Activated naive CD8-positive, alpha-beta T cell treated with anti-CD3 and anti-CD28 coated beads, Interleukin-2, amount 10 ng/mL, durations not matched to agents 7 days and 5 days (primary cell): ENCODE measurements at places on chromosomes 4 and X. TPM values are rescaled to one million over a fixed set of nuclear protein-coding genes. Genes with fewer than 3 reads are reported as not detected.

DNA sequence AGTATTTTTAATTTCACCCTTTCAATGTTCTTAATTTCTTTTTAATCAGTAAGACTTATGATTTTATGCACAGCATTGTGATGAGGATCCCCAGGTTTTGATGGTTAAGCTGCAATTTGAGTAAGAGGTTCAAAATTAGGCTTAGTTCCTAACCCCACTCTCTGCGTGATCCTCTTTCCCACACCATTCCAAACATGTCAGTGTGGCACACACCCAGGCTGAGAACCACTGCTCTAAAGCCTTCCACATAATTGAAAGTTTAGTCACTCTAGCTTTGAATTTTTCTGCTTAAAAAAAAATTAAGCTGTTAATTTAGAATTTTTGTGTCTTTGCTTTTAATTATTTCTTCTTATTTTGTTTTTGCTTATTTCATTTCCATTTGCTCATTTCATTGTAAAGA lies 68.8 kb upstream of the SLC7A11 start:
- no peak for DNase-seq

DNA sequence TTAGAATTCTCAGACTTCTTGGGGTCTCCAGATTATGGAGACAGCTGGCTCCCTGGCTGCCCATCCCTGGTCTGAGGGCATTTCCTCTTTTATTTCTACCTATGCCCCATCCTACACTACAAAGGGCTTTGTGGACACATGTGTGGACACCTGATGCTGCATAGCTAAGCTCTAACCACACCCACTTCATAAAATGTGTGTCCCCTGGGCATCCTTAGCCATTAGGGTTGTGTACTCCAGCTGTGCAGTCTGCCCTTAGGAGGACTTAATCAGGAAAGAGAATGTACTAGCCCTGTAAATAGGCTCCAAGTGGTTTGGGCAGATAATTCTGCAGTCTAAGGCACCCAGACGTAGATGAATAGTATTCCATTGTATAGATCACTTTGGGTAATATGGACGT lies 47.0 kb downstream of the COQ2 start:
- DNase-seq: no peak

GRCh38 chr4:76470532-76470931 lies 35.5 kb downstream of the SHROOM3 start:
- no peak for DNase-seq

DNA sequence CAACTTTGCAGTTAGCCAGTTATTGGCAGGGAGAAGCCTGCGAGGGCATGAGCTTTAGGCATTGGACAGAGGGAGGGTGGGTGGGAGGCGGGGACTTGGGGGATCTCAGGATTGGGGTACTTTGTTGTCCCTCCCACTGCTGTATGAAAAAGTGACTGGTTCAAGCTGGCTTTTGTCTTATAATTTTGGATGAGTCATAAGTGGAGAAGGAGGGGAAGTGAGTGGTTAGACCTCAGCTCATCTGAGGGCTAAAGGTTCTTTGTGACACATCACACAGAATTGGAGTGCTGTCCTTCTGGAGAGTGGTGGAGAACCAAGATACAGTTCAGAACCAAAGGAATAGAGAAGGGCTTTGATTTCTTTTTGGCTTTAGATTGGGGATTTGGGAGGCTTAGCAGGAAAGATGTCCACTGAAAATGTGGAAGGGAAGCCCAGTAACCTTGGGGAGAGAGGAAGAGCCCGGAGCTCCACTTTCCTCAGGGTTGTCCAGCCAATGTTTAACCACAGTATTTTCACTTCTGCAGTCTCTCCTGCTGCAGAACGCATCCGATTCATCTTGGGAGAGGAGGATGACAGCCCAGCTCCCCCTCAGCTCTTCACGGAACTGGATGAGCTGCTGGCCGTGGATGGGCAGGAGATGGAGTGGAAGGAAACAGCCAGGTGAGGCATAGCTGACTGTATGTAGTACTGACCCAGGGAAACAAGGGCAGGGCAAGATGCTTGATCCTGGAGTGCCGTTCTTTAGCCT lies at the start of gene SLC4A4:
SLC4A4 (plus strand) TSS at position 175 of the 748 bp plus-strand sequence.
- DNase-seq: no peak

DNA sequence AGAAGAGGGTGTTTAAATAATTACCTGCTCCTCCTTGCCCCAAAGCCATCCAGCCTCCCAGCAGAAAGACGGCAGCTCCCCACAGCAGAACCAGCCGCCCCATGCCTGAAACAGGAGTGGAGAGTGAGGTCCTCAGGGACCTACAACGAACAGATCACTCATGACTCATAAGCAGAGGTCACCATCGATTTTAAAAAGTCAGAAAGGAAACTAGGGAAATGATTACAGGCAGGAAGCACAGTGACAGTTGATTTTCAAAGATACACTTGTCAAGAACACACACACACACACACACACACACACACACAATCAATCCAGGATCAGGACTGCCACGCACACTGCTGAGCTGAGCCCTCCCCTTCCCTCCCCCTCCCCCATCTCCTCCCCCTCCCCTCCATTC lies at the start of gene CRLF2:
CRLF2 (minus strand) TSS at position 118 of the 400 bp plus-strand sequence; CDS start at position 103, 15 bp downstream.
- peak; percentile 51 for DNase-seq

DNA sequence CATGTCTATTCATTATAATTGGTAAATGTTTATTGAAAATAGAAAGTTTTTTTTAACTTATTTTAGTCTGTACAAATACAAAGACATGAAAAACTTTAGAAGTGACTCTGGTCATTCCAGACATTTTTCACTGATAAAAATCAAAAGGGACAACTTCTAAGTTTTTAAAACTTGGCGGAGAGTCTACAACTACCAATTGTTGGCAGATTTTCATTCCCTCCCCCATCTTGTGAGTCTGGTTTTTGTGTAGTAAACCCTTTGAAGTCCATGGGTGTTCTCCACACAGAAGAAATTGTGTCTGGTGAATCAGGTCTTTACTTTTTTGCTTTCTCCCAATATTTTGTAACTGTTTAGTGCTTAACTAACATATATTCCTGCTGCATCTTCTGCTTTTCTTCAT lies 336.5 kb downstream of the PDGFC start:
- no peak for DNase-seq

DNA sequence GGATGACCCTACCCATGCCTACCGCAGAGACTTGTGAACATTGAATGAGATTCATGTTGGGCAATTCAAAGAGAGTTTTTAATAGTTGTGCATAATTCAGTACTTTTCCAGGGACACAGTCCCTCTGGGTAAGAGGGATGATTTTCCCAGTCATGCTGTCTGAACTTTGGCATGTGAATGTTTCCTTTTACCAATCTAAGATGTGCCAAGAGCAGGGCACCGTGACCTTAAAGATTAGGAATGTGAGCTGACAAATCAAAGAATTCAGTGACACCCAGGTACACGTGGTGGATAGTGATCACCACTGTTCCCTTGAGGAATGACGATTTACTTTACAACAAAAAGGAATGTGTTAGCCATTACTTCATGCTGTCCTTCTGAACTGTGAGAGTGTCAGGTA lies 515.6 kb downstream of the PPARGC1A start:
- DNase-seq: no peak

DNA sequence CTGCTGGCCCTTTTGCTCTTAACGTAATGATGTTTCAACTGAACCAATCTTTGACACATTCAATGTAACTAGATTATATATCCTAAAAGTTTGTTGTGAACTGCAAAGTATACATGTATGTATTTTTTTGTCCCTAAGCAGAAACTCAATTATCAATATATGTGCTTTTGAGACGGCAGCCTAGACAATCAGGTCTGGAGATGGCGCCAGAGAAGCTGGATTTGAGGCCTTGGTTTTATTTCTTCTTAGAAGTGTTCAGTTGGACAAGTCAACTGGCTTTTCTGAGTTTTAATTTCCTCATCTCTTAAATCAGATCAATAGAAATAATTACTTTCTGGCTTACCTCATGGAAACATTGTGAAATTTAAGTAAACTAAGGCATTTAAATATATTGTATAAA lies 62.5 kb downstream of the DCAF8L1 start:
- DNase-seq: no peak

GRCh38 chr4:84968925-84969324 lies 2.4 kb upstream of the WDFY3 start:
- DNase-seq: no peak

DNA sequence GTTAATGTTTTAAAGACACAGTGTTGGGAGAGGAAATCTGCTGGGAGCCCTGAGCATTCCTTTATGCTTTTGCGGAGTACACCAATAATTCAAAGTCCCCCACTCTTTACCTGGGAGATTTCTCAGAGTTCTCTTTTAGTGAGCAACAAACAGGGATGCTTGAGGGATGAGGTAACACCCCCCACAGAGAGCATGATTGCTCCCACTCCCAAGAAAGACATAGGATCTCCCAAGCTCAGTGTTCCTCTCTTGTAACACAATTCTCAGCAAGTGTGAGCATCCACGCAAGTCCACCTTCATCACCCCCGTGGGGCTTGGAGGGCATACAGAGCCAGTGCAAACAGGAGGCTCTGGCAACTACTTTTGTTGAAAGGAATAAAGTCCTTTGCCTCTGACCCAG lies 36.1 kb downstream of the GSPT2 start:
- no peak for DNase-seq

DNA sequence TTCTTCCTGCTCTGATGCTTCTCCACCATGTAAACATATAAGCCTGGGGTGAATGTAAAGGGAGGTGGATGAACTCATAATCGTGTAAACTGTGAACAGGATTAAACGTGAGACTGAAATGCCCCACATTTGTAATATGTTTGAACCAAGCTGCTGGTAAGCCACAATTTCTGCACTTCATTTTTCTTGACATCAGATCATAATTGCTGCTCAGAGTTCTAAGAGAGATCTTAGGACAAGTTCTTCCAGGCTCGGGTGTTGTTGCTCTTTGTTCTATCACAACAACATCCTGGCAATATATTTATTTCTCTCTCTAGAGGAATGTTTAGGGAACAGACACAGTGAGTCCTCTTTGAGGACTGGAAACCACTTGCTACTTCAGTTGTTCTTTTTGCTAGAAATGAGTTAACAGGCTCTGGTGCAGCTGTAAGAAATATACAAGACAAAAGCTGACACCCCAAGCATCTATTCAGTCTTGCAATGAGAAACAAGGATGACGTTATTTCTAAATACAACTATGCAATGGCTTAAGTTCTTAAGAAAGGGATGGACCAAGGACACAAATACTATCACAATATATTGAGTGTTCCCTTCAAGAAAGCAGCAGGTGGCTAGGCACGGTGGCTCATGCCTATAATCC lies 59.6 kb downstream of the LNX1 start:
- DNase-seq: no peak

DNA sequence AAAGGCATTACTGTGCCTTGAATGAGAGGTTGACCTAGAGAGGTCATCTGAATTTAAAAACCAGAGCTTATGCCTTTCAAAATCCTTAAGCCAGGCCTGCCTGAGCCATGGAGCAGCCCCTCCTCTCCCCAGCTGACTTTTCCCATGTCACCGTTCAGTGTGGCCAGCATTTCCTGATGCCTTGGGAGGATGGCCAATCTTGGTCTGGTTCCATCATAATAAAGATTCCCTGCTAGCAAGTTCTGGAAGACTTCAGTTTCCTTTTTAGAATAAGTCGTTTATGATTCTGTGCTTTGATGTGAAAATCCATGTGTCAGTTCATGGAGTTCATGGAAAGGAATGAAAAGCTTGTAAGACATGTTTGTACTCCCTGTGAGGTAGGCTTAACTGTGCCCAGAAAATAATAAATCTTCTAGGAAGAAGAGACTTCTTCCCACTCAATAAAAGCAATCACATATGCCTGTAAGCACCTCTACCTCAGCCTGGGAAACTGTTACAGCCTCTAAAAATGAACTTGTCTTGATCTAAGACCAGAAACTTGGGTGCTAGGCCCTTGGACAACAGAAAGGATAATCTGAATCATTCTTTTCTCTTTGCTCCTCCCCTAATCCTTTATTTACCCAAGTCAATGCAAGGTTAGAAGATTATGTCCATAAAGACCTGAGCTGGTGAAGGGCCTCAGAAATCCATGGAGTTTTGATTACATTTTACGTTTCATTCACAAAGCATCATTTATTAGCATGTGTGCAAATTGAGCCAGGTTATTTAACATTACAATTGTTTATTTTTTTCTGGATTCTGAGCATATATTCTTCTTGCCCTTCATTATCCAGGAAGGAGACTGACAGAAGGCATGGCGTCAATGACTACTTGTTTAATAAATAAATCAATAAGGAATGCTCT lies 84.0 kb upstream of the TBC1D9 start:
- no peak for DNase-seq

- no peak for DNase-seq
These were observed 153.3 kb upstream of the USP9X start for GRCh38 chrX:40931921-40932320.

- no peak for DNase-seq
These were observed 304.0 kb upstream of the BMP3 start for GRCh38 chr4:80726471-80726870.

DNA sequence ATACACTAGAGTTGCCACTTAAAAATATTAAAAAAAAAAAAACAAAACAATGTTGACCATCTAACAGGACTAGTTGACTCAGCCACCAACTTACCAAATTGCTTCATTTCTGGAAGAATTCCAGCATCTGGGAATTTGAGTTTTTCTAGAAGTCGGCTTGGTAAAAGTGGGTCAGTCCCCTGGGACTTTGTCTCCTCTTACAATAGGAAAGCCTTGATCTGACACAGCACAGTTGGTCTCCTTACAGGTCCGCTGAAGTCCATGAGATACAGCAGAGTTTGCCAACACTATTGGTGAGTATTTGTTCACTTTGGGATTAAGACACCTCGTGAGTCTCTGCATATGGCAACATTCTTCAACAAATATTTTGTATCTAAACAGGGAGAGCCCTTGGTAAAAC lies 18.2 kb upstream of the DDIT4L start:
- no peak for DNase-seq

GRCh38 chr4:73335679-73336078 lies 68.4 kb upstream of the ALB start:
- no peak for DNase-seq

- DNase-seq: peak; percentile 26
These were observed 31.3 kb upstream of the ASMTL start for GRCh38 chrX:1483843-1484637.

DNA sequence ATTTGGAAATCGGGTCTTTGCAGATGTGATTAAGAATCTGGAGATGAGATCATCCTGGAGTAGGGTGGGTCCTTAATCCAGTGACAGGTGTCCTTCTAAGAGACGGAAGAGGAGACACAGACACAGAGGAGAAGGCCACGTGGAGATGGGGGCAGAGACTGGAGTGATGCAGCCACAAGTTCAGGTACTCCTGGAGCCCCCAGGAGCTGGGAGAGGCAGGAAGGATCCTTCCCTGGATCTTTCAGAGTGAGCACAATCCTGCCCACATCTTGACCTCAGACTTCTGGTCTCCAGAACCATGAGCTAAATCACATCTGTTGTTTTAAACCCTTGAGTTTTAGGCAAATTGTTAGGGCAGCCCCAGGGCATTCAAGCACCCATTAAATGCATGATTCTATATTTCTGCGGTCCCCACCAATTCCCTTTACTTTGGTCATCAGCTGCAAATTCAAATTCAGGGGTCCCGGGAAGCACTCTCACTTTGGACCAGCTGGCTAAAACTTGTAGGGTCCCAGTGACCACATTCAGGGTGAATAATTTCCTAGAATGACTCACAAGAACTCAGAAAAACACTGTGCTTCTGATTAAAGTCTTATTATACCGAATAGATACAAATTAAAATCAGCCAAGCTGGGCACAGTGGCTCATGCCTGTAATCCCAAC lies 12.8 kb upstream of the AKAP17A start:
- no peak for DNase-seq

Gene ITGB1BP2
- 6.6 TPM for total RNA-seq

Gene NDNF
- total RNA-seq: 0.17 TPM

Gene SLC6A14
- total RNA-seq: not detected

Gene ZNF674
- 4.7 TPM for total RNA-seq

Gene POF1B
- not detected for total RNA-seq
